GOT3 (cell line): ENCODE measurements at places on chromosomes 1 and 21.
A peak's percentile ranks its signal among the peaks of the same experiment; 100 is the strongest.

DNA sequence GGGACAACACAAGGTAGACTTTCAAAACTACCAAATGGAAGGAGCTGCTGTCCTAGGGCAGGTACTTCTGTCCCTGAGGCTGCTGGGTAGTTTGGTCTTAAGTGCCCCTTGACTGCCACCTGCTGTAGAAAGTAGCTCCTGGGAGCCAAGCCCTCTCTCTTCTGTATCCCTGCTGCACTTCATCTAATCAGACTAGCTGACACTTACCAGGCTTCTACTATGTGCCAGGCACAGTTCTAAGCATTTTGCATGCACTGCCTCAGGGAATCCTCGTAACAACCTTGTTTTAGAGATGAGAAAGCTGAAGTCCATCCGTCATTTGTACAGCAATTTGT, 15.9 kb upstream of the SRSF4 start:
- no peak for DNase-seq

GRCh38 chr1:175508320-175509110, 234.9 kb downstream of the TNR start:
- DNase-seq, result no peak

DNA sequence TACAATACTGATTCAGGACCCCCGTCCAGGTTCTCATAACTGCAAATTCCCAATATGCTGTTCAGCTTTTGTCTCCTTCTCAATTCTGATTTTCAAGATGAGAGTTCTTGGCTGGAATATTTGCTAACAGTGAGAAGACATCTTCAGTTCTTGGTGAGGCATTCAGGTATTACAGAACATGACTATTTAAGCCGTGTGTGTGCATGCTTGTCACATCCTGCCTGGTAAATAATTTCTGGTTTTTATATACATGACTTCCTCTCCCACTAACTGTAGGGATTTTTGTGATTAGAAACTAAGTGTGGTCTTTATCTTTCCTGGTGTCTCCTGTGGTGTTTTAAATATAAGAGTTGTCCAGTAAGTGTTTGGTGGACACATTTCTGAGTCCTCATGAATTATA, 10.2 kb upstream of the SLC19A2 start:
- DNase-seq, result no peak

- DNase-seq, result no peak
Measured at GRCh38 chr1:154591206-154591605, 16.8 kb downstream of the ADAR start.

- no peak for DNase-seq
Measured at GRCh38 chr1:39324888-39325287, 120.4 kb downstream of the MACF1 start.

- no peak for DNase-seq
Measured at GRCh38 chr1:28737307-28738132, 780 bp downstream of the YTHDF2 start.

GRCh38 chr1:12063141-12064072, at the start of gene TNFRSF8:
Gene TNFRSF8, plus strand, starts transcription at chr1:12063303. Its CDS starts 296 bp downstream, at chr1:12063599.
- no peak for DNase-seq

DNA sequence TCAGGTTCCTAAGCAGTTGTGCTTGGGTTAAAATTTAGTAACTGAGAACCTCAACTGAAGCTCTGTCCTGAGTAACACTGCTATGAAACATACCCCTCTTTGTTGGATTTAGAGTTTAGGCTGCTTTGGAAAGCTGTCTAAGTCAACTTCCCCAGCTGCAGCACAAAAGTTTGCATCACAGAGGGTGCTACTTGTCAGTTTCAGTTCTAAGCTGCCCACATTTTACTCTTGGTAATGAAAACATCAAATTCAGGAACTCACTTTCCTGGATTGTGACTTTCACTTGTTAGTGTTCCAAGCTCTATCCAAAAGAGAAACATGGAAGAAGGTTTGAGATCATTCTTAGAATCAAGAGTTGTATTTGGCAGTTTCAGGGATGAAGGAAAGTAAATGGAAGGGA, 191.7 kb upstream of the NFIA start:
- DNase-seq, result no peak

- DNase-seq, result no peak
Measured at GRCh38 chr1:24318615-24319311, 394 bp upstream of the GRHL3 start.

- DNase-seq, result no peak
Measured at GRCh38 chr1:184276416-184276815, 110.4 kb upstream of the C1orf21 start.

GRCh38 chr1:108190686-108191416, 9.3 kb downstream of the SLC25A24 start:
- no peak for DNase-seq

GRCh38 chr1:183301239-183301638, 115.2 kb downstream of the LAMC2 start:
- no peak for DNase-seq

- no peak for DNase-seq
Measured at GRCh38 chr1:212749821-212750535, 41.6 kb downstream of the NSL1 start.

DNA sequence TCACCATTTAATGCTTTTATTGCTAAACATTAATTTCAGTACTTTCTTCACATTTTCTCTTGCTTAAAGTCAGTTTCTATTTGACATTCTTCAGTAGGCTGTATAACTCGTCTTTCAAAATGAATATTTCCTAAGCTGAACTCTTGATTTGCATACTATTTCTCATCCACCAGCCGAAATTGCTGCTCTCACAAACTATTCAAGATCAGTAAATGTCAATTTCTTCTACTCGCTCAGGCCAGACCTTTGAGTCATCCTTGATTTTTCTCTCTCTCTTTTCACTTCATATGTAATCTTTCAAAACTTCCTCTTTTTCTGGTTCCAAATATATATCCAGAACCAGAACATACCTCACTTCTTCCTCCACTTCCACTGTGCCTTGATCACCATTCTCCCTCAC, 990.0 kb downstream of the KCNT2 start:
- no peak for DNase-seq

- DNase-seq, result no peak
Measured at GRCh38 chr1:161241682-161242081, 3.7 kb upstream of the NR1I3 start.

- no peak for DNase-seq
Measured at GRCh38 chr1:243974451-243975292, 76.4 kb upstream of the ZBTB18 start.

GRCh38 chr1:203592730-203593129, 33.9 kb upstream of the ATP2B4 start:
- no peak for DNase-seq

- DNase-seq, result no peak
Measured at GRCh38 chr1:41813755-41814745, 104.7 kb downstream of the HIVEP3 start.

DNA sequence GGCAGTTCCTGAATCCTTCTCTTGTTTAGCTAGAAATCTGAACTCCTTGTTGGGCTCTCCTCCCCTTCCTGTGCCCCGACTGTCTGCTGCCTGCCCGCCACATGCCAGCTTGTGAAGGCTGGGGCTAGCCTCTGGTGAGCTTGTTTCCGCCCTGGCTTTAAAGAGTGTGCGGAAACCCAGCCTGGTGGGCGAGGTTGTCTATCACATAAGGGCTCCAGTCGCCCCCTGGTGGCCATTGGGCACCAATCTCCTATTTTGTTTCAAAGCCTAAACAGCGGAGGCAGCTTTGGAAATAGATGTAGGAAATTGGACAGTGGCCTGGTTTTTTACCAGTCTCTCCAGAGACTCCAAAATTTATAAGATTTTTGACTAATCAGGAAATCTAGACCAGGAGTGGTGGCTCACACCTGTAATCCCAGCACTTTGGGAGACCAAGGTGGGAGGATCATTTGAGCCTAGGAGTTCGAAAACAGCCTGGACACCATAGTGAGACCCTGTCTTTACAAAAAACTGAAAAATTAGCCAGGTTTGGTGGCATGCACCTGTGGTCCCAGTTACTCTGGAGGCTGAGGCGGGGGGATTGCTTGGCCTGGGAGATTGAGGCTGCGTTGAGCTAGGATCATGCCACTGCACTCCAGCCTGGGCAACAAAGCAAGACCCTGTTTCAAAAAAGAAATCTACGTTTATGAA, 9.8 kb downstream of the ATP8B2 start:
- peak; percentile 45 for DNase-seq

- DNase-seq, result peak; percentile 12
Measured at GRCh38 chr1:224168859-224169380, 14.1 kb upstream of the DEGS1 start.

GRCh38 chr1:77876884-77877283, 11.5 kb upstream of the NEXN start:
- DNase-seq, result no peak

DNA sequence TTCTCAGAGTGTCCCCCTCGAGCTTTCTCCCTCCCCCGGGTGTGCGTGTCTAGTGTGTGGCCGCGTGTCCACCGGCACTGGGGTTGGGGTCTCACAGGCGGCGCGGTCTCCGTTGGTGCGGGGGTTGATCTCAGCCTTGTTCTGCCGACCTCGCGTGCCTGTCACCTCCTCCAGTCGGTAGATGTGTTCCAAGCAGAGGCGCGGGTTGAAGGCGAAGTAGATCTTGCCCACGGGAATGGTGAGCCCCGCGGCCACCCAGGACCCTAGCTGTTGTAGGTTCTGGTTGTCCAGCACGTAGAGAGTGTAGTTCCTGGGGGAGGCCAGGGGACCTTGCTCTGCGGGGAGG, 9.8 kb downstream of the INSRR start:
- no peak for DNase-seq

DNA sequence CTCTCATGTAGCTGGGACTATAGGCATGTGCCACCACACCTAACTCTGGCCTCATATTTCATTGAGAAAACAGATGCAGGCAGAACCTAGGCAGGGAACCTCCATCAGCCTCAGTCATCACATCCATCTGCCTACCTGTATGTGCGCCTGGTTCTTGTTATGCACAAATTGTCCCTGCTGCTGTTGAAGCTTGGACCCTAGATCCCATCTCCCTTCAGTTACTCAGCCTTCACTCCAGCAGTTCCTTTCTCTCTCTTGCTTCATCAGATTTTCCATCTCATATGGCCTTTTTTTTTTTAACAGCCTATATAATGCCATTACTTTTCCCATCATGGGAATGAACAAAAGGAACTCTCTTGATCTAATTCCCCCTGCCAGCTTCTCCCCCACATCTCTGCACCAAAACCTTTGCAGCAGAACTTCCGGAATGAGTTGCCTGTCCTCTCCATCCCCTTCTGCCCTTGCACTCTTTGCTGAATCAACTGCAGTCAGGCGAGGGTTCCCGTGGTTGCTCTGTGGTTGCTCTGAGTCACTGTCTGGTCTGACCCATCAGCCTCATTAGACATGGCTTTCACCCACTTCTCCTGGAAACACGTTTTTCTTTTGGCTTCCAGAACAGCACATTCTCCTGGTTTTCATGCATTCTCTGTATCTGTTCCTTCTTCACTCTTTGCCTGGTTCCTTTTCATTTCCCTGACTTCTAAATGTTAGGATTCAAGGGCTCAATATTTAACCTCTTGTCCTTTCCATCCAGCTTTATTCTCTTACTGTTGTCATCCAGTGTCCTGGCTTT, 41.5 kb downstream of the UBE4B start:
- no peak for DNase-seq

GRCh38 chr1:10237157-10237539, 26.8 kb downstream of the KIF1B start:
- DNase-seq, result no peak

GRCh38 chr21:8989261-8989711, 1532.1 kb upstream of the TPTE start:
- DNase-seq, result no peak

- no peak for DNase-seq
Measured at GRCh38 chr1:167412072-167412471, 106.3 kb downstream of the CD247 start.

DNA sequence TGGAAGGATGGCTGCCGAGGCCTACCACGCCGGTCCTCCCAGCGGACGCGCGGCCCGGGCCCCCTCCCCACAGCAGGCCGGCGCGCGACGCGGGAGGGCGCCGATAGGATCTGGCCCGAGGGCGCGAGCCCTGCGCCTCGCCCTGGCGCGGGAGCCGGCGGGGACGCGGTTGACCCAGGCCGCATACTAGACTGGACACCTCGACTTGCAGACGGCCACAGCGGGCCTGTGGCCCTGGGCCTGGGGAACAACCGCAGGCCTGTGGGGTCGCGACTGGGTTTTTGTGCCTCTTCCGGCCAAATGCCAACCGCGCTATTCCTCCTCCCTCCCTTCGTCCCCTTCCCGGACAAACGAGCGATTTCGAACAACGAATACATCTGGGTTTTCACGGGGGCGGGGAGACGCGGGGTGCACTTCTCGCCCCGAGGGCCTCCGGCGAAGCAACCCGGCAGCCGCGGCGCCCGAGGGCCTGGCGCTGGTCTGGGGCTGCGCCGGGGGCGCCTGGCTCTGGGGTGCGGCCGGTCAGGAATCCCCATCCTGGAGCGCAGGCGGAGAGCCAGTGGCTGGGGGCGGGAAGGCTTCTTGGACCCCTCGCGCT, 2.4 kb downstream of the NHLH2 start:
- no peak for DNase-seq

DNA sequence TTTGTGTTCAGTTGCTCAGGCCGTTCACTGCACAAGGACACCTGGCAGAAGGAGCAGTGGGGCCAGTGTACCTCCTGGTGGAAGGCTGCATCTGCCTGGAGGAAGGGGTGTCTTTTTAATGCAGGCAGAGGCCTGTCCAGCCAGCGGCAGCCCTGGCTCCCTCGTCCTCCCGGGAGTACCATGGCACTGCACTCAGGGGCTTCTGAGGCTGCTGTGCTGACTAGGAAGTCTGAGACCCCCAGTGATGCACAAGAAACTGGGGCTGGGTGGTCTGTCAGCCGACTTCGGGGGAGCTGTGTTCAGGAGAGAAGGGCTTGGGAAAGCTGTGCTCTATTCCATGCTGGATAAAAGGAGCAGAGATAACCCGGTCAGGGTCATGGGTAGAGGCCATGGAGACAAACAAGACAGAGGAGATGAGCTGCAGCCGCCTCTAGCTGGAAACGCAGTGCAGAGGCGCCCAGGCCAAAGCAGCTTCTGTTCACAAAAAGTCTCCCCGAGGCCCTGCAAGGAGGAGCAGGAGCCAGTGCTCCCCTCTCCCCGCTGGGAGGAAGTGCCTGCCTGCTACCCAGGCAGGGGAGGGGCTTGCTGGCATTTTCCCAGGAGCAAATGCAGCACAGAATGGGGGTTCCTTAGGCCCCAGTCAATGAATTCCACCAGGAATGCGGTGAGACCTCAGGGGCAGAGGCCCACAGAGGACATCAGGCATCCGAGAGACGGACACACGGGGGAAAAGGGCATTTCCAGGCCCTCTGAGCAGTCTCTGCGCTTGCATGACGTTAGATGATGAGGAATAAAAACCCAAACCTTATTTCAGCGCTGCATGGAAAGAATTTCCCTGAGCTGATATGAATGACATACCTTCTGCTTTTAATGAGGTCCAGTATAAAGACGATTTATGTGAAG, 17.2 kb upstream of the C2CD2 start:
- DNase-seq, result no peak

- DNase-seq, result no peak
Measured at GRCh38 chr1:160400223-160400645, at the start of gene VANGL2. Gene VANGL2, plus strand, starts transcription at chr1:160400564. Its CDS starts 15,274 bp downstream, at chr1:160415838.
